ENCODE measurements at places on chromosomes 16 and 17.

GRCh38 chr17:29483503-29483902 lies 83.3 kb downstream of the ABHD15 start:
- DNase-seq: no peak

DNA sequence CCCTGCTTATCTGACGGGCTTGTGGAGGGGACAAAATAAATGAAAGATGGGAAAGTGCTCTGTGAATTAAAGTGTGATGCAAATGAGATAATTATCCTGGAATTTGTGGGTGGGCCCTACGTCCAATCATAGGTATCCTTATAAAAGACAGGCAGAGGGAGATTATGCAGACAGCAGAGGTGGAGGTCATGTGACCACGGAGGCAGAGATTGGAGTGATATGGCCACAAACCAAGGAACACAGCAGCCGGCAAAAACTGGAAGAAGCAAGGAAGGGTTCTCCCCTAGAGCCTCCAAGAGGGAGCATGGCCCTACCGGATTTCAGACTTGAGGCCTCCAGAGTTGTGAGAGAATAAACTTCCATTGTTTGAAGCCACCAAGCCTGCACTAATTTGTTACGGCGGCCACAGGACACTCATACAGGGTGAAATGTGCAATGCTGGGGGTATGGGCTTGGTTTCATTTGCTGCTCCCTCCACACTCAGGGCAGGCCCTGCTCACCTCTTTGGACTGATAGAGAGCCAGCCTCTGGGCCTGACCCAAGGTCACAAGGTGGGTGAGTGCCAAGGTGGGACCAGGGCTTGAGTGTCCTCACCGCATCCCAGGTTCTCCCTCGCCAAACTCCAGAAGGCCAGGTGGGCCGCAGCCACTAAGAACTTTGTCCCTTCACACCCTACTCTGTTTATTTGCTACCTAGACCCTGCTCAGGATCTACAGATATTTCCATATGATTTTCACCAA lies 149.6 kb upstream of the TNRC6C start:
- DNase-seq: no peak

GRCh38 chr17:81309140-81309858 lies 14.2 kb upstream of the SLC38A10 start:
- DNase-seq: no peak

GRCh38 chr16:82748026-82748425 lies 121.3 kb downstream of the CDH13 start:
- DNase-seq: no peak

GRCh38 chr17:83194761-83195329 lies 115.4 kb downstream of the METRNL start:
- DNase-seq: no peak

DNA sequence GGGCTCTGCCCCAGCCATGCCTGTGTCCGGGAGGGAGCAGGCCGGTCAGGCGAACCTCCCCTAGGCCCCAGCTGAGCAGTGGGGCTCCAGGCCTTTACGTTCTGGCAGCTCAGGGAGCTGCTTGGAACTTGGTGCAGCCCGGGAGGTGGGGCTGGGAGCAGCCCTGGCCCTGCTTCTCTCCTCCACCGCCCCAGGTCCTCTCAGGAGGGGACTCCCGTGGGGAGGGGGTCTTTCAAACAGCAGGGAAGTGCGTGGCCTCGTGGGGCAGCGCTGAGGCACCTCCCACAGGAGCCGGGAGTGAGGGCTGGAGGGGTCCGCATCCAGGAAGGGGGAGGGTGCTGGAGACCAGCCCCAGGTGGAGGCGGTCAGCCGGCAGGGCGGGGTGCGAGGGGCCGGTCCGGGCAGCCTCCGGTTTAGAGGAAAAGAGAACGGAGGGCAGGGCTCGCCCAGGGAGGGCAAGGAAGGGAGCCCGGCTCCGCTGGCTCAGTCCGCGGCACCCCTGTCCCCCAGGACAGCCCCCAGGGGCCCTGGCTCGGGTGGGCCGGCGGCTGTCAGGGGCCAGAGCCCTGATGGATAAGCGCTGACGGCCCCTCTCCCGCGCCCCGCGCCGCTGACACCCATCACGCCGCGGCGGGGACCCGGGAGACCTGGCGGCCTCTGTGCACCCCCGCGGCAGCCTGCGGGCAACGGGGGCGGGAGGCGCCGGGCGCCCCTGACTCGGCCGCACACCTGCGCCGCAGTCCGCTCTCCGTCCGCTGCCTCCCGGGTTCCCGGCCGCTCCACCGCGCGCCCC lies 587 bp upstream of the PRR35 start:
- no peak for DNase-seq

- no peak for DNase-seq
Observed at GRCh38 chr17:66429680-66430079, 127.3 kb downstream of the PRKCA start.

- no peak for DNase-seq
Observed at GRCh38 chr16:66344533-66345145, 21.9 kb upstream of the CDH5 start.

- no peak for DNase-seq
Observed at GRCh38 chr16:88973007-88973410, 4.0 kb downstream of the CBFA2T3 start.

GRCh38 chr17:57062865-57063264 lies 22.2 kb upstream of the AKAP1 start:
- DNase-seq: no peak

DNA sequence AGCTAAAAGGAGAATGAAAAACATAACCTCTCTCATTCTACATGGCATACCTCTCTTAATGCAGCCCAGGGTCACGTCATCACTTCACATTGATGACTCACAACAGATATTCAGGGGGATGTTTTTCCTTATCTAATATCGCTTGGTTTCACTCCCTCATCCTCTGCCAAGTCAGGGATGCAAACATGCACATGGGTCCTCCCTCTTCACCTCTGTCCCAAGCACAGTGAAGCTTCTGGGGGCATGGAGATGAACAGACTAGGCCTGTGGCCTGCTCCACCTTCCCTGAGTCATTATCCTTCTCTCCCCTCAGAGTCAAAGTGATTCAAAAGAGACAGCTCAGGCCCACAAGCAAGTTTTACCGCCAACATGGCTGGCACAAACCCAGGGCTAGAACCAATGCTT lies 2.3 kb upstream of the MT2A start:
- no peak for DNase-seq

GRCh38 chr17:51721730-51722129 lies 436.8 kb downstream of the CA10 start:
- DNase-seq: no peak

GRCh38 chr17:46991617-46992016 lies 12.6 kb upstream of the RPRML start:
- DNase-seq: no peak

- DNase-seq: no peak
Observed at GRCh38 chr17:49106321-49107210, 26.0 kb upstream of the B4GALNT2 start.

GRCh38 chr16:46972429-46973206 lies 856 bp downstream of the DNAJA2 start:
- DNase-seq: no peak

GRCh38 chr16:31329671-31330552 lies 25.1 kb upstream of the ITGAX start:
- DNase-seq: no peak

DNA sequence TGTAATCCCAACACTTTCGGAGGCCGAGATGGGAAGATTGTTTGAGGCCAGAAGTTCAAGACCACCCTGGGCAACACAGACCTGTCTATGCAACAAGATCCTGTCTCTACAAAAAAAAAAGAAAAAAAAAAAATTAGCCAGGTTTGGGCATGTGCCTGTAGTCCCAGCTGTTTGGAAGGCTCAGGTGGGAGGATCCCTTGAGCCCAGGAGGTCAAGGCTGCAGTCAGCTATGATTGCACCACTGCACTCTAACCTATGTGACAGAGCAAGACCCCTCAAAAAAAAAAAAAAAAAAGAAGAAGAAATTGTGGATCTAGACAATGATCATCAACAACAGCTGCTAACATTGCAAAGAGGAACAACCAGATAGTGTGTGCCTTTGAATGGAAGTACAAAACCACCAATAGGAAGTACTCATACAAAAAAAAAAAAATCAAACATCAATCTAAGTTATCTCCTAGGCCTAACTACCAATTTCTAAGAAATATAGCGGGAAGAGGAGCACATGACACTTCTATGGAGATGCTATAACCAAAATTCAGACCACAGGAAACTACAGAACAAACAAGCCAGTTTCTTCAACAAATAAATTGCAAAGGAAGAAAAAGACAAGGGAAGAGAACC lies 258.7 kb downstream of the MRTFB start:
- no peak for DNase-seq

- no peak for DNase-seq
Observed at GRCh38 chr16:12235110-12235509, 258.6 kb downstream of the SNX29 start.

DNA sequence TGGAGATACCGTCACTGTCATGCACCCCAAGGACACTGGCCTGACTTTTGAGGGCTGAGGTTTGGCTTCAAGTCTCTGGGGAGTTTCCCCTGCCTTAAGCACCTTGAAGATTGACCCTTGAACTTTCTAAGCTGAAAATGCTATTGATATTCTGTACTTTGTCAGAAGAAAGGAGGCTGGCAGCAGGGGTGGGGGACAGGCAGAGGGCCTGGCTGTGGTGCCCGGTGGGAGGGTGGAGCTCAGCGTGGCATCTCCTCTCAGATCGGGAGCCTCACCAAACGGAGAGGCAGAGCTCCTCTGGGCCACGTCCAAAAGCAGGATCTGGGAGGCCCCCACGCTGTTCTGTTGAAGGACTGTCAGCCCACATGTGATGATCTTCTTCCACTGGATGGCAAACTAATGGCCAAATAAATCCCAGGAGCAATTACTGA lies 305.2 kb upstream of the IRX3 start:
- DNase-seq: no peak

GRCh38 chr16:35414563-35414962 lies 1955.2 kb downstream of the TP53TG3F start:
- DNase-seq: no peak

GRCh38 chr17:15882058-15882720 lies 62.7 kb upstream of the ADORA2B start:
- no peak for DNase-seq

DNA sequence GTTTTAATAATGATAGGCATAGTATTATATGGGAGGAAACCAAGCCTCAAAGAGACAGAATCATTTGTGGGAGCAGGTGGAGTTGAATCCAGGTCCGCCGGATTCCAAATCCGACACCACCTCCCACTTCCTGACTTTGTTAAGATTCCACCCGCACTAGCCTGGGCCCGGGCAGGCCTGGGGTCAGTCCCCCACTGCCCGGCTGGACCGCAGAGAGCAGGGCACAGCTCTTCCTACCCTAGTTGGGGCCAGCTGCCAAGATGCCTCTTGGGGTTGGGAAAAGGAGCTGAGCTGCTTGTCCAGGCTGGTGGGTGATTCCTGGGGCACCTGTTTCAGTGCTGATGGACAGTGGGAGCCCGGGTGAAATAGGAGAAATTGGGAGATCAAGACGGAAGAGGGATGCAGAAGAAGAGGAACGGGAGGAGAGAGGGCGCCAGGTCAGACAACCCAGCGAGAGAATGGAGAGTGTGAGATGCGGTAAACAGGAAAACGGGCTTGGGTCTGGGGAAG lies 53.9 kb downstream of the OR1D5 start:
- DNase-seq: no peak

- no peak for DNase-seq
Observed at GRCh38 chr17:8909586-8910270, 42.3 kb upstream of the PIK3R6 start.

DNA sequence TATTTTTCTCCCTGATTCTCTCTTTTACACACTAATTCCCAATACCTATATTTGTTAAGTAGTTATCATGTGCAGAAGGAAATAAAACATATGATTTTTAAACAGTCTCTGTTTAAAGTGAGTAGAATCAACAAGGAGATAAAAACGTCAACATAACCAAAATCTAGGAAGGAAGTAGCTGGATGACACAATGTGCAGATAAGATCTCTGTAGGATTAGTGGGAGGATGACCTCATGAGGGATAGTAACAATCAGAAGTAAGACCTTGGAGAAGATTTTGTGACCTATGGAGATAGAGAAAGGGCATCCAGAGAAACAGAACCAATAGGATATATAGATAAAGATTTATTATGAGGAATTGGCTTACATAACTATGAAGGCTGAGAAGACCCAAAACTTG lies 262.6 kb upstream of the CDH11 start:
- DNase-seq: no peak

- DNase-seq: no peak
Observed at GRCh38 chr16:17768257-17768656, 297.5 kb upstream of the XYLT1 start.

- peak; percentile 17 for DNase-seq
Observed at GRCh38 chr17:8158267-8159031, 4.3 kb downstream of the VAMP2 start.

DNA sequence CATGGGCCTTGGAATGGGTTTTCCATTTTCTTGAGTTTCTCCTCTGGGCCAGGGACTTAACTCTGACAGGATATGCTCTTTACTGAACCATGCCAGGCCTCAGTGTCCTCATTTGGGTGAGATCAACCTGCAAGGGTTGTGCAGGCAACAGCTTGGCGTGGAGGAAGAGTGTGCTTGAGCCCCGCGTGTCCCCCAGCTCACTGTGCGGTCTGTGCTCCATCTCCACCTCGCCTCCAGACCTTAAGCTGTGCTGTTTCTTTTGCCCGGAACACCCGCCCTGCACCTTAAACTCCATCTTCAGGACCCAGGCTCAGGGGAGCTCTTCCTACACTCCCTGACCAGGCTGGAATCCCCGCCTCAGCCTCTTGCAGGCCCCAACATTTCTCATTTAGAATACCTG lies 9.7 kb downstream of the RUSF1 start:
- no peak for DNase-seq

DNA sequence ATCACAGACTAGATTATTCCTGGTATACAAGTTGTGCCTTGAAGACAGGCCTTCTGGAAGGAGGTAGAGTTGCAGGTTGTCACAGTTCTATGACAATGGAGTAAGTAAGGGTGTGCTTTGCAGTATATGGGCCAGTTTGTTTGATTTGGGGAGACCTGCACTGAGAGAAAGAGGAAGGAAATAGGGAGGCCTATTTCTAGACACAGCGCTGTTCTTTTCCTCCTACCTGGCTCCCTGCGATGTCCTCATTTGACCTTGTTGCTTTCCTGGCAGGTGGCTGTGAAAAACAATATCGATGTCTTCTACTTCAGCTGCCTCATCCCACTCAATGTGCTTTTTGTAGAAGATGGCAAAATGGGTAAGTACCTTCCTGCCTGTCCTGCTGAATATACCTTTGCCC lies 22.5 kb upstream of the RASL10B start:
- DNase-seq: no peak

DNA sequence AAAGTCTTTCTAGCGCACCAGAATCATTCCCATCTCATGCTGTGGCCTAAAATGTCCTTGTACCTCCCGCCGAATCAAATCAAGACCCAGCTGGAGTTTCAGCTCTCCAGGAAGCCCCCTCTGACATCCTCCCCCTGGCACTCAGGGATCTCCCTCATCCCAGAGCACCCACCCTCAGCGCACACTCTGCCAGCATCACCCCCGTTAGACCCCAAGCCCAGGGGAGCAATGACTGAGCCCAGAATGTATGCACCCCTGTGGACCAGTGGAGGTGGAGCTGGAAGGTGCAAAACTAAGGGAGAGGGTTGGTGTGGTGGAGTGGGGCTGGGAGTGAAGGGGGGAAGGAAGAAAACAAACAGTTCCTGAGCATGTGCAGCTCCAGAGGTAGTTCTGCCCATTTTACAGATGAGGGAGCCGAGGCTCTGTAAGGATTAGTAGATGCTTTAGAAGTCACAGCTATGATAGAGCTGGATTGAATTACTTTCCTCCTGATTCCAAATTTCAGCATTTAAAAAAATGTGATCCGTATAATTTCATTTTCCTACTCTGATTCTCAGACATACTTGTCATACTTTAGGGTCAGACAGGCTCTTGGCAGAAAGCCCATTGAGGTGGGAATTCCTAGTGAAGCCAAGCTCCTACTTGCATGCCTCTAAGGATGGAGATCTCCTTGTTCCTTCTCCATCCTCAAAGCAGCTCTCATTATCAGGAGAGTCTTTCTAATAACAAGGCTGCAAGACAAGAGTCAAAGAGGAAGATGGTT lies 242.7 kb downstream of the KATNIP start:
- DNase-seq: no peak
